Stomach (tissue), 19 donors: ENCODE measurements at places on chromosomes 6 and 20. TPM values are rescaled to one million over a fixed set of nuclear protein-coding genes. Genes with fewer than 3 reads are reported as not detected.
A peak's percentile ranks its signal among the peaks of the same experiment; 100 is the strongest.

DNA sequence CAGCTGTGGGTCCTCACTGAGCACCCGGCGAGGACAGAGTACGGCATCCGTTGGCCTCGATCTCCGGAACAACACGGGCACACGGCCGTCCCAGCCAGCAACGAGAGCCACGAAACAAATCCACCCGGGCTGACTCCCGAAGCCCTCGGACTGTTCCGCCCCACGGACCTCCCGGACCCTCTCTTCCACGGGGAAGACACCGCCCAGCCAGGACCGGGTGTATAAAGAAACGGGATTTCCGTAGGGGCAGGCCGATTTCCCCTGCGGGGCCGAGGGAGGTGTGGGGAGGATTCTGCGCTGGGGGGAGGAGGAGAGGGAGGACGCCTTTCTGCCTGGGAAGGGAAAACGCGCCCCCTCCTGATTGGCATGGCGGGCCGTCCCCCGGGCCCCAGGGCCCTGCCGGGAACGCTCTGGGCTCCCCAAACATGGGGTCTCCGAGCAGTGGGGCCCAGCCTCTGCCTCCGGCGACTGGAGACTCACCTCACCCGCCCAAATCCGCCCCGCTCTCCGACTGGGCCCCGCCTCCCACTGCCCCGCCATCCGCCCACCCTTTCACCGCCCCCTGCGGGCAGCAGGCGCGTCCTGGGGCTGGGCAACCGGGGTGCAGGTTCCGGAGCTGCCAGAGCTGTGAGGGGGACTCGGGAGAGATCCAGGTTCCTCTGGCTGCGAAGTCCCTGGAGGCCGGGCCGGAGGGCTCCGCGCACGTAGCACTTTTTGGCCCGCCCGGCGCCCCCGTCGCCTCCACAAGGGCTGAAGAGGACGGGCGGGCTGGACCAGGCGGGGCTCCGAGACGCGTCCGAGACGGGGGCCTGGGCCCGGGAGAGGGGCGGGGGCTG lies 679 bp upstream of the PPDPF start:
- H3K27me3 ChIP-seq: no peaks in the 10 kb centered on the region
- peak overlapping the region; percentile 92 for H3K27ac ChIP-seq
- DNase-seq: peak; percentile 90
- no peaks in the 10 kb centered on the region for H3K36me3 ChIP-seq

GRCh38 chr6:41767112-41767833 lies 12.4 kb downstream of the FRS3 start:
- no peaks in the 10 kb centered on the region for H3K27me3 ChIP-seq
- DNase-seq: peak; percentile 89
- H3K4me3 ChIP-seq: no peak overlapping the region
- peak overlapping the region; percentile 82 for H3K27ac ChIP-seq
- peaks cover 22% of the 10 kb centered on the region for H3K36me3 ChIP-seq

DNA sequence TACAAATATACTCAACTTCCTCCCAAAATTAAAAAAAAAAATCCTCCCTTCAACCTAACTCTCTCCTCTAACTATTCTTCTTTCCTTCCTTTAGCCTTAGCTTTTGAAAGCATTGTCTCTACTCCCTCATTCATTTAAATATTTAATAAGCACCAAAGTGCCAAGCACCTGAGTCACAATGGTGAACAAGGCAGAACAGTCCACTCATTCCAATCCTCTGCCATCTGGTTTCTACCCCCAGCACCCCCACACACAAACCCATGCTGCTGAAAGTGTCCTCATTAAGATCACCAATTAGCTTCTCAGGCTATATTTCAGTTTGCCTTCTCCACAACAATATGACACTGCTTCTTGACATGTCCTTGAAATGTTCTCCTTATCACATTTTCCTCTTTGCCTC lies 76.3 kb downstream of the DTNBP1 start:
- H3K27me3 ChIP-seq: no peaks in the 10 kb centered on the region
- H3K4me3 ChIP-seq: no peak overlapping the region
- no peak for DNase-seq

The PSORS1C2 gene
- not detected for polyA plus RNA-seq

The ZC2HC1B gene
- not detected for polyA plus RNA-seq

DNA sequence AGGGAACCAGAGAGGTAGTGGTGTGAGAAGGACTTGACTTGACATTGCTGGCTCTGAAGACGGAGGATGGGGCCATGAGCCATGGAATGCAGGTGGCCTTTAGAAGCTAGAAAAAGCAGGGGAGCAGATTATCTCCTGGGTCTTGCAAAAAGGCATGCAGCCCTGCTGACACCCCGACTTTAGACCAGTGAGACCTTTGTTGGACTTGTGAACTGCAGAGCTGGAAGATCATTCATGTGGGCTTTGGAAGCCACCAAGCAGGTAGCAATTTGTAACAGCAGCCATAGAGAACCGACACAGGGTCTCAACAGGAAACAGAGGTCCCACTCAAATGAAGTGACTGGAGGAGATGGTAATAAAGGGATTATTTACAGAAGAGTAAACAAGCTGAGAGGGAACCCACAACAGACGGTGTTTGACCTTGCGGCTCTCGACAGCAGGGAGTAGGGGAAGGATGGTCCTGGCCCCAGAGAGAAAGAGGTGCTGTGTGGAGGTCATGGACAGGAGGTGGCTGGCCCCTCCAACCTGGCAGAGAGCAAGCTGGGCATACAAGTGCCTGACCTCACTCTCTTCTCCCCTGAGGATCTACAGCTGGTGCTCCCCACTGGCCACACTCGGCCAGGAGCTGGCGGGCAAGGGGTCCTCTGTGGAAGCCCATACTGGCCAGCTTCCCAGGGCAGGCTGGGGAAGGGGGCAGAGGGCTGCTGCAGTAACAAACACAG lies 43.9 kb downstream of the SLC22A23 start:
- no peaks in the 10 kb centered on the region for H3K36me3 ChIP-seq
- peaks cover 1% of the 10 kb centered on the region for H3K4me1 ChIP-seq
- no peak overlapping the region for H3K27ac ChIP-seq
- no peak for DNase-seq
- H3K4me3 ChIP-seq: no peak overlapping the region
- H3K27me3 ChIP-seq: no peaks in the 10 kb centered on the region

The DEFB132 gene
- polyA plus RNA-seq: not detected

GRCh38 chr6:63997734-63998133 lies 362.1 kb downstream of the PHF3 start:
- no peak overlapping the region for H3K4me3 ChIP-seq
- no peaks in the 10 kb centered on the region for H3K36me3 ChIP-seq
- no peak for DNase-seq
- no peak overlapping the region for H3K27ac ChIP-seq
- H3K4me1 ChIP-seq: no peaks in the 10 kb centered on the region

GRCh38 chr20:13302647-13303450 lies 81.8 kb downstream of the ISM1 start:
- no peaks in the 10 kb centered on the region for H3K4me1 ChIP-seq
- no peak overlapping the region for H3K27ac ChIP-seq

GRCh38 chr6:128397996-128398395 lies 122.4 kb downstream of the PTPRK start:
- no peak for DNase-seq
- H3K36me3 ChIP-seq: peaks cover 4% of the 10 kb centered on the region
- H3K4me1 ChIP-seq: peaks cover 18% of the 10 kb centered on the region
- H3K27me3 ChIP-seq: no peaks in the 10 kb centered on the region
- H3K4me3 ChIP-seq: no peak overlapping the region
- H3K27ac ChIP-seq: no peak overlapping the region

The OLIG3 gene
- not detected for polyA plus RNA-seq

DNA sequence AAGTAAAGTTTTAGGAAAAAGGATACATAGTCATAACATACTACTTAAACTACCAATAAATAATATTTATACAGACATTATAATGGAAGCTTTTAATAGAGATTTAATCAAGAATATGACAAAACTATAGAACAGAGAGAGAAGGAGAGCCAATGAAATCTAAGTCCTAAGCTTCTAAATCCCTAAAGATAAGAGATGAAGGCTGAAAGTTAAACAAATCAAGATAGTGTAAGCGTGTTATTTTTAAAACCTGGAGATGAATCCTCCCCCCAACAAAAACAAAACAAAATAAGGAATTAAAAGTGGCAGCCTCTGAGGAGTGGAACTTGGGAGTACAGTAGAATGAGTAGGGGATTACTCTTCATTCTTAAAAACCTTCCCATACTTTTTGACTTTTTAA lies 145.9 kb downstream of the TBC1D32 start:
- H3K4me3 ChIP-seq: no peak overlapping the region
- no peak for DNase-seq
- H3K4me1 ChIP-seq: no peaks in the 10 kb centered on the region

GRCh38 chr6:169839029-169839481 lies 87.6 kb downstream of the ERMARD start:
- no peak overlapping the region for H3K4me3 ChIP-seq
- H3K27ac ChIP-seq: no peak overlapping the region
- no peaks in the 10 kb centered on the region for H3K4me1 ChIP-seq
- H3K27me3 ChIP-seq: no peaks in the 10 kb centered on the region

The RPS18 gene
- 9,227 TPM for polyA plus RNA-seq

GRCh38 chr20:17969884-17970409 lies 1.1 kb downstream of the MGME1 start:
- peaks cover 52% of the 10 kb centered on the region for H3K4me1 ChIP-seq
- peak overlapping the region; percentile 97 for H3K27ac ChIP-seq
- peak overlapping the region; percentile 90 for H3K4me3 ChIP-seq
- no peak for DNase-seq

- no peaks in the 10 kb centered on the region for H3K36me3 ChIP-seq
- no peak overlapping the region for H3K4me3 ChIP-seq
- H3K27ac ChIP-seq: no peak overlapping the region
Measured at GRCh38 chr6:109939654-109940053, 38.5 kb upstream of the GPR6 start.

GRCh38 chr6:117906958-117907600 lies at the start of gene SLC35F1:
Gene SLC35F1, plus strand, starts transcription at chr6:117907264.
- peak within 1 kb of the TSS; percentile 60 for H3K27ac ChIP-seq
- peaks cover 22% of the 10 kb centered on the region for H3K4me1 ChIP-seq
- H3K36me3 ChIP-seq: no peaks in the 10 kb centered on the region
- H3K4me3 ChIP-seq: peak within 1 kb of the TSS; percentile 79
- peaks cover 34% of the 10 kb centered on the region for H3K27me3 ChIP-seq
- peak; percentile 87 for DNase-seq

DNA sequence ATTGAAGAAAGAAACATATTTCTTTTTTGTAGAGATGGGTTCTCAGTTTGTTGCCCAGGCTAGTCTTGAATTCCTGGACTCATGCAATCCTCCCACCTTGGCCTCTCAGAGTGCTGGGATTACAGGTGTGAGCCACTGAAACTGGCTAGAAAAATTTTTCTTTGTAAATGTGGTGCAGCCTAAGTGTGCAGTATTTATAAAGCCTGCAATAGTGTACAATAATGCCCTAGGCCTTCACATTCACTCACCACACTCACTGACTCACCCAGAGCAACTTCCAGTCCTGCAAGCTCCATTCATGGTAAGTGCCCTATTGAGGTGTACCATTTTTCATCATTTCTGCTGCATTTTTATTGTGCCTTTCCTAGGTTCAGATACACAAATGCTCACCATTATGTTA lies 31.4 kb downstream of the NHSL1 start:
- no peak for DNase-seq
- H3K4me3 ChIP-seq: no peak overlapping the region
- peaks cover 11% of the 10 kb centered on the region for H3K36me3 ChIP-seq
- no peak overlapping the region for H3K27ac ChIP-seq
- peaks cover 5% of the 10 kb centered on the region for H3K4me1 ChIP-seq
- H3K27me3 ChIP-seq: no peaks in the 10 kb centered on the region

The CRYBG1 gene
- polyA plus RNA-seq: 1.7 TPM

DNA sequence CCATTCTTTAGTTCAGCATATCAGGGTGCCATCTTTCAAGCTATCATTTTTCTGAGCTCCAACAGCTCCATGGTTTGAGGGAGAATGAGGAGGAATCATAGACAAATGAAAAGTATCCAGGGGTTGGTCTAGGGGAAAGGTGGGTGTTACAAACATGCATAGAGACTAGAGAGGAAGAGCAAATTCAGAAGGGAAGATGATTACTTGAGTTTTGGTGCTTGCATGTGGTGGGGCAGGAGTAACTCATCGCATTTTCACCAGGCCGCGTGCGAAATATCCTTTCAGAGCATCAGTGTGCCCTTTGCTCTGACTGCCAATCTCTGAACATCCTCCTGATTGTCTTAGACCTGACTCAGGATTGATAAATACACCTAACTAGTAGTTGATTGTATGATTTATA lies 7.7 kb upstream of the BICRAL start:
- no peak overlapping the region for H3K4me3 ChIP-seq
- no peaks in the 10 kb centered on the region for H3K27me3 ChIP-seq

GRCh38 chr20:45470262-45470931 lies 844 bp downstream of the WFDC2 start:
- peak; percentile 67 for DNase-seq
- peaks cover 12% of the 10 kb centered on the region for H3K4me1 ChIP-seq
- peak overlapping the region; percentile 75 for H3K27ac ChIP-seq
- peaks cover 32% of the 10 kb centered on the region for H3K27me3 ChIP-seq
- H3K36me3 ChIP-seq: no peaks in the 10 kb centered on the region

The RGS17 gene
- polyA plus RNA-seq: 0.33 TPM

DNA sequence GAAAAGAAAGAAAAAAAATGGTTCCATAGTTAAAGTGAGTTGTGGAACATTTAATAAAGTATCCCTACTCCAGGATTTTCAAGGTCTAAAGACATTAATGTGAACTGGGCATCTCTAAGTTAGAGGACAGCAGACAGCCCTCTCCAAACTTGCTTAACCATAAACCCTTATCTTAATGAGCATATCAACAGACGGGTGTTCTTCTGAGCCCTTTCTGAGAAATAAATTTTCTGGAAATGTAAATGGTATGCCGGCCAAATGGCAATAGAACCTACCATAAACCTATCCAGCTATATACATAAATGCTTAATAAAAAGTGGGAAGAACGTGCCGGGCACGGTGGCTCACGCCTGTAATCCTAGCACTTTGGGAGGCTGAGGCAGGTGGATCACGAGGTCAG lies 12.5 kb downstream of the SLC18B1 start:
- H3K27ac ChIP-seq: no peak overlapping the region
- no peaks in the 10 kb centered on the region for H3K4me1 ChIP-seq
- H3K4me3 ChIP-seq: no peak overlapping the region
- DNase-seq: no peak

GRCh38 chr6:158191032-158191431 lies 22.9 kb downstream of the GTF2H5 start:
- no peak overlapping the region for H3K27ac ChIP-seq
- no peaks in the 10 kb centered on the region for H3K4me1 ChIP-seq
- no peak overlapping the region for H3K4me3 ChIP-seq
- DNase-seq: peak; percentile 47
- no peaks in the 10 kb centered on the region for H3K27me3 ChIP-seq
- H3K36me3 ChIP-seq: peaks cover 38% of the 10 kb centered on the region

DNA sequence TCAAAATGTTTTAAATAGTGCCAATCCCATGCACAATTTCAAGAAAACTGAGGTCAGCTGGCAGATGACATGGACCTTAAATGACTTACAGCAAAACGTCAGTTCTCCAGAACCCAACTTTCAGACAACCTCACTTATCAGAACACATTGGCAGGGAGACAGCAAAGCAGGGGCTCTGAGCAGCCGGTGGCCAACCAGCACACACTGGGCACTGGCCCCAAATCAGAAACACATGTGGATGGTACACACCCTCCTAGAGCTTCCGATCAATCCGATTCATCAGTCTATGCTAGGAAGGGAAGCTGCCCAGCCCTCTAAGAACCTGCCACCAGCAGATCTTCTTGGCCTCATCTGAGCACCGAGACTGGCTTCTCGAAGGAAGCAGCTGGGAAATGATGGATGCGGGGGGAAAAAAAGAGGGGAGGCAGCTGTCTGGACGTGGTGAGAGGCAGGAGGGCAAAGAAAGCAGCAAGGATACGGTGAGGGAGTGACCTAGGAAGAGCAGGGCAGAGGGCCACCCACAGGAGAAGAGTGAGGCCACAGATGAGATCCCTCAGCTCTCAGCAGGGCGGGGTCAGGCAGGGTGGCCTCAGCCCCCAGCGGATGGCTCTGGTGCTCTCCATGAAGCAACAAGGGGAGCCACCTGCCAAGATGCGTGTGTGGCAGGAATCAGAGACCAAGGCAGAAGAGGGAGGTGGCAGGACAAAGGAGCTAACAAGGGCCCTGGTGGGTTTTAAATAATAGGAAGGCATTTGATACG lies 32.9 kb downstream of the TAF4 start:
- no peak for DNase-seq
- H3K36me3 ChIP-seq: no peaks in the 10 kb centered on the region
- no peak overlapping the region for H3K4me3 ChIP-seq
- H3K4me1 ChIP-seq: peaks cover 20% of the 10 kb centered on the region

The WFDC10B gene
- polyA plus RNA-seq: not detected
